Non-pigmented ciliary epithelial cell (primary cell): ENCODE measurements at places on chromosomes 7 and 10.

DNA sequence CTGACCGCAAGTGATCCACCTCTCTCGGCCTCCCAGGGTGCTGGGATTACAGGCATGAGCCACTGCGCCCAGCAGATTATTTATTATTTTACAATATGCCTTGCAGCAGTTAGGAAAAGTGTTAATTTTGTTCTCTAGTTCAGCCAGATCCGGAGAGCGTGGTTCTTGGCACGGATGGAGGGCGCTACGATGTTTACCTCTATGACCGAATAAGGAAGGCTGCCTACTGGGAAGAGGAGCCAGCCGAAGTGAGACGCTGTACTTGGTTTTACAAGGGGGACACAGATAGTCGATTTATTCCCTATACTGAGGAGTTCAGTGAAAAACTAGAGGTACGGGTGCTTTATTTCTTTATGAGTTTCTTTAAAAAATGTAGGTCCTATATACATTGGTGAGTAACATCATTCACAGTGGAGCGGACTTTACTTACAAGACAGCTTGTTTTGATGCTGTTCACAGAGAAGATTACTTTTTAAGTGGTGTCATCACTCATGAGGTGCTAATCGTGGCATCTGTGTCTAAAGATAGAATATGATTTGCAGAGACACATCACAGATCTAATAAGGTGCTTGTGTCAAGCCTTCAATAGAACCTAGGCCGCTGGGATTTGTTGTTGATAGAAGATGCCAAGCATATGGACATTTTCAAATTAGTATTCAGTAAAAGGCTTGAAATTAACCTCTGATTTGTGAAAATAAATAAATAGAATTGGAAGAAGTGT, 11.6 kb downstream of the SEC23IP start:
- DNase-seq = no peak

GRCh38 chr10:56823849-56824248, 462.8 kb upstream of the ZWINT start:
- no peak for DNase-seq

DNA sequence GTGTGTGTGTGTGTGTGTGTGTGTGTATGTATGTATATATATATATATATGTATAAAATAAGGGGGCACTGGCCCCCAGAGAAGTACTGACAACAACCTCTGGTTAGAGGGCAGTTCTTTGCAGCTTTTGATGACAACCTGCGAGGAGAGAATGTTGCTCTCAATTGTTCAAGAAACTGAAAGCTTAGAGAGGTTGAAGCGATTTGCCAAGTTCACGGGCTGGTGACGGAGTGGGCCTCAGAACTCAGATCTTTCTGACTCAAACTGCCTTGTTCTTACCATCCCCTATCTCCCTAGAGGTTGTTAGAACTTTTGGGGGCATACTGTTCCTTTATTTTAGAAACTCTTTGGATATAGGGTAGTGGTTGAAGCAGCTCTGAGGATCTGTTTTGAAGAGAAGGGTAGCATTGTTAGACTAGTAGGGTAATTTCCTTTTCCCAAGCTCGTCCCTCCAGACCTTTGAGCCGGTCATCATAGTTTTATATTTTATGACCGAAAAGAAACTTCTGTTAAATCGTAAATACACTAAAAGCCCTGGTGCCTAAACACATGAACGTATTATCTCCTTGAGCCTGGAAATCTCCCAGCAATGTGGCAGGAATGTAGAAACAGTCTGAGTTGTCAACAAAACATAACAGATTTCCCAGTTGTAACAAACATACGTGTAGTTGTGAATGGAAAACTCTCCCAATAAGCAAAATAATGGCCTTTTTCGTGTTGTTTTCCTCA, 541.7 kb upstream of the GALNT17 start:
- no peak for DNase-seq

GRCh38 chr10:46534828-46535524, 21.5 kb downstream of the GPRIN2 start:
- DNase-seq = no peak

- DNase-seq = no peak
Measured at GRCh38 chr10:30687698-30688213, 58.2 kb upstream of the LYZL2 start.

- no peak for DNase-seq
Measured at GRCh38 chr7:127504715-127505114, 80.7 kb downstream of the GCC1 start.

DNA sequence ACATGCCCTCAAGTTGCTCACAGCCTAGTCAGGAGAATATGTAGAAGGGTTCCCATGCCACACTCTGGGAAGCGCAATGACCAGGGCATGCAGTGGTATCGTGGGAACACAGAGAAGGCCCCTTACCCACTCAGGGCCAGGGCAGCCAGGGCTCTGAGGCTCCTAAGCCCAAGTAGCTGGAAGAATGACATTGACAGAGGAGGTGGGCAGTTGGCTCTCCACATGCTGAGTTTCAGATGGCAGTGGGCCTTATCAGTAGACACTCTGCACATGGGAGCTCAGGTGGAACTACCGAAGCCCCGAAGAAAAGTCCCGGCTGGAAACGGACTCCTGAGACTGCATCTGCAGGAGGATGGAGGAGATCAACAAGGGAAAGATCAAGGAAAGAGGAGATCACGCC, 15.7 kb upstream of the SVOPL start:
- DNase-seq = no peak

GRCh38 chr10:117504562-117504961, 38.0 kb upstream of the EMX2 start:
- no peak for DNase-seq

GRCh38 chr7:102472126-102473041, 6.3 kb downstream of the POLR2J start:
- DNase-seq = no peak

- no peak for DNase-seq
Measured at GRCh38 chr10:96415150-96415890, 56.5 kb upstream of the OPALIN start.

DNA sequence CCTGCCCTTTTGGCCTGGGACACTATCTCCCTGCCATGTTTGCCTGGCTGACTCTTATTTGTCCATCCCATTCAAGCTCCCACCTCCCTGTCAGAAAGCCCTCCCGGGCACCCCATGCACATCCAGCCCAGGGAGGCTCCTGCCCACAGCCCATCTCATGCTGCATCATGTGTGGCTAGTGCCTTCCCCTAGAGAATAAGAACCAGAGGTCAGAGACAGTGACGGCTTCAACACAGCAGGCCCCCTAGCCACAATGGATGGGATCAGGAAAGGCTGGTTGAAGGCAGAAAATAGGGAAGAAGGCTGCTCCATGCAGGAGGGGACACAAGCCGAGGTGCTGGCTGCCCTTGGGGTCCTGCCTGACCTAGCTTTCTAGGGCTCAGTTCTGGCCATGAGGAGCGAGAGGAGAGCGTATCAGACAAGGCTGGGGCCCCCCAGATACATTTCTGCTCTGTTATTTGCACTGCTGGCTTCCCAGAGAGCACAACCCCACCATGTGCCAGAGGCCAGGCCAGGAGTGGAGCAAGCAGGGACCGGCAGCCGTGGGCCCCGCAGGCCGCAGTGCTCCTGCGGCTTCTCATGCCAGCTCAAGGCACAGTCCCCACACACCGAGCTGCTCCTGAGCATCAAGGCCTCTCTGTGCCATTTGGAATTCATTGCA, 161.1 kb upstream of the ZMIZ1 start:
- no peak for DNase-seq

DNA sequence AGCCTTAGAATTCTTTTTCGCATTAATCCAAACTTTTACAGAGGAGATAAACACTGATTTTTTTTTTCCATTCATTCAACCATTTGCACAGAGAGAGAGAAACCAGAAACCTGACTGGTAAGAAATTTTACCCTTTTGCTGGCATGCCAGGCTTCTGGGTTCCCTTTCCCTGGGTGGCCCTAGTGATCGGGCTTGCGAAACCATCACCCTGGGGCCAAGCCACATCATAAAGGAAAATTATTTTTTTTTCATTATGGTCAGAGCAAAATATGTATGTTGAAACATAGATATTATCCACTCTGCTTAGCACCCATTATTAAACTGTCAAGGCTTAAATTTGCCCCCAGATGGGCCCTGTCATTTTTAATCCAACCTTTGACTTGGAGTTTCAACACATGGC, 55.4 kb upstream of the INHBA start:
- no peak for DNase-seq

- no peak for DNase-seq
Measured at GRCh38 chr10:74977913-74978847, 133.3 kb upstream of the SAMD8 start.

DNA sequence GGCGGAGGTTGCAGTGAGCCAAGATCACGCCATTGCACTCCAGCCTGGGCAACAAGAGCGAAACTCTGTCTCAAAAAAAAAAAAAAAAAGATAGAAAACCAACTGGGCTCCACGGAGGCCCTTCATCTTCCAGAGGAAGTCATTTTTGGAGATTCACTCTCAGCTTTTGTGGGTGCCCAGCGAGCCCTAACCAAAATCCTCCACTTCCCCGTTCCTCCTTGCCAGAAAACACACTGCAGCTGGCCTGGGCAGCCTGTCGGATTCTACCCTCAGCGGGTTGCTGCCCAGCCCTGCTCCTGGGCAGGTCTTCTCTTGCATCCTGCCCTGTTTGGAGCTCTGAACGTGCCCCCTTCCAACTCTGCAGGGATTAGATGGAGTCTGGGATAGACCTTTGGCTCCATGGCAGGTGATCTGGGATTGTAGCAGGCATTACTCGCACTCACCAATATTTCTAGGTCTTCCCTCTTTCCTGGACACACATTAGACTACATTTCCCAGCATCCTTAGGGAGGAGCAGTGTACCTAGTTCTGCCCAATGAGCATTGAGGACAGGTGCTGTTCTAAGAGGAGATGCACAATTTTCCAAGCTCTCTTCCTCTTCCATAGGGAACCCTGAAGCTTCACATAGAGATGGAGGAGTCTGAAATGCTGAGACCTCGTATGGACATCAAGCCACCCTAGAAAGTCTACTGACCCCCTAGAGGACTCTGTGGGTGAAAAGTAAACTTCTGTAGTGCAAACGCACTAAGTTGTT, 4.6 kb downstream of the GRID2IP start:
- no peak for DNase-seq

DNA sequence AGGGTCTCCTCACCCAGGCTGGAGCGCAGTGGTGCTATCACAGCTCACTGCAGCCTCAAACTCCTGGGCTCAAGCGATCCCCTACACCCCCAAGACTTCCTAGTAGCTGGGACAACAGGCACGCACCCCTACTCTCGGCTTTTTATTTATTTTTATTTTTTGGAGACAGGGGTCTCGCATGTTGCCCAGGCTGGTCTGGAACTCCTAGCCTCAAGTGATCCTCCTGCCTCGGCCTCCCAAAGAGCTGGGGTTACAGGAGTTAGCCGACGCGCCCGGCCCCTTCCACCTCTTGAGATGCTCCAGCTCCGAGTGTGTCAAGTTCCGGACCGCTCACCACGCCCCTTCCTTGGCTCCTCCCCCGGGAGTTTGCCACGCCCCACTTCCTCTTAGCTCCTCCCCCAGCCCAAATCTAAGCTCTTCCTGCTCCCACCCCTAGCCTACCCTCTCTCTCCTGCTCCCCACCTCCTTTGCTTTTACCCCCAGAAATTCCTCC, 6.3 kb downstream of the NAT16 start:
- no peak for DNase-seq

DNA sequence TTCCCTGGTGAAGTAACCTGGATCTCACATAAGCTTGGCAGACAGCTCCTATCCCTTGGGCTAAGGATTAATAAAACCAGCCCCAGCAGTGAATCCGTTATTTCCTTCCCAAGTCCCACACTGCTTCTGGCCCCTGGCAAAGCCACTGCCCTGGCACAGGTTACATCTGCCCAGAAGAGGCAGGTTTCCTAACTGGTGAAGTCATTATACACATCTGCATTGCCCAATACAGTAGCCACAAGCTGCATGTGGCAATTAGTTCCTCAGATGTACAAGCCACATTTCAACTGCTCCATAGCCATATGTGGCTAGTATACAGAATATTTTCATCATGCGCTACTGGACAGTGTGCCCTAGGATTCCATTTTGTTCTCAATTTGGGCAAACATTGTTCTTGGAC, 273.0 kb downstream of the GRM8 start:
- DNase-seq = no peak

DNA sequence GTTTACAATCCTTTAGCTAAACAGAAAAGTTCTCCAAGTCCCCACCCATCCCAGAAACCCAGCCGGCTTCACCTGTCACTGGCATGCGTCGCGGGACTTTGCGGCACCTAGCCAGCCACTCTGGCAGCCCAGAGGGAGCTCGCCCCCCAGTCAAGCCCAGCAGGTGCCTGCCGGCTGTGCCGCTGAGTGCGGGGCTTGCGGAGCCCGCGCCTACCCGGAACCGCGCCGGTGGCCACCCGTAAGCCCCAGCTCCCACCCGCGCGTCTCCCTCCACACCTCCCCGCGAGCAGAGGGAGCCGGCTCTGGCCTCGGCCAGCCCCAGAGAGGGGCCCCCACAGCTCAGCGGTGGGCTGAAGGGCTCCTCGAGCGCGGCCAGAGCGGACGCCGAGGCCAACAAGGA, 446.1 kb downstream of the GRM8 start:
- no peak for DNase-seq

DNA sequence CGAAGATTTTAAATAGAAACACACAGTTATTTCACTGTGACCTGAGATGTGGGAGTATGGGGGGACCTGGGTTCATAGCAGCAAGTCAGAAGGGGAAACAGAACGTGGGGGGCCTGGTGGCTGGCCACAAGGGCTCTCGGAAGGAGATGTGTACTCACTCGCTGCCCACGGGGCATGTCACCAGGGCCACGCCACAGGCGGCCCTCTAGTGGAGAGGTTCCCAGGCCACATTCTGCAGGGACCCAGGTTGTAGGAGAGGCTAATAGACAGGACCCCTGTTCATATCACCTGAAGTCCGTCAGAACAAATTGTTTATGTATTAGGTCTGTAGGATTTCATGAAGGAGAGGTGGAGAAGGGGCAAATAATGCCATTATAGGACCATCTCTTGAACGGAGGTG, 25.1 kb upstream of the SVOPL start:
- DNase-seq = no peak

GRCh38 chr7:154795014-154795413, 207.9 kb downstream of the PAXIP1 start:
- no peak for DNase-seq

- DNase-seq = no peak
Measured at GRCh38 chr7:50197549-50197948, 104.5 kb upstream of the ZPBP start.

- no peak for DNase-seq
Measured at GRCh38 chr10:128950159-128950915, 516.7 kb upstream of the MGMT start.
